KBM-7 (cell line): ENCODE measurements at places on chromosomes 1 and 21.
A peak's percentile ranks its signal among the peaks of the same experiment; 100 is the strongest.

GRCh38 chr1:245216366-245217115 lies 61.8 kb downstream of the KIF26B start:
- DNase-seq: no peak

DNA sequence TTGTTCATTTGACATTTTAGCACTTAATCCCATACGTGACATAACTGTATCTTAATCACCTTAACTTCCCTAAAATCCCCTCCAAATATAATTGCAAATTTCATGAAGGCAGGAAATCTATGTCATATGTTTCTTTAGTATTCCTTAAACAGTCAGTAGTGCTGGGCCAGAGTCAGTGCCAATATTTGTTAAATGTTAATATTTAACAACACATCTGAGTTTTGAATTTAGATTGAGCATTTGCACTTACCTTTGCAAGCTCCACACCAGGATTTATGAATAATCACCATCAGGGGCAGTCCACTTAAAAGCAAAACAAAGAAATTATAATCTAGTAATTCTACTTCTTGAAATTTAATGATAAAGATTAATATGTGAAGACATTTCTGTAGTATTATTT lies 5.3 kb downstream of the KTI12 start:
- DNase-seq: peak; percentile 61

DNA sequence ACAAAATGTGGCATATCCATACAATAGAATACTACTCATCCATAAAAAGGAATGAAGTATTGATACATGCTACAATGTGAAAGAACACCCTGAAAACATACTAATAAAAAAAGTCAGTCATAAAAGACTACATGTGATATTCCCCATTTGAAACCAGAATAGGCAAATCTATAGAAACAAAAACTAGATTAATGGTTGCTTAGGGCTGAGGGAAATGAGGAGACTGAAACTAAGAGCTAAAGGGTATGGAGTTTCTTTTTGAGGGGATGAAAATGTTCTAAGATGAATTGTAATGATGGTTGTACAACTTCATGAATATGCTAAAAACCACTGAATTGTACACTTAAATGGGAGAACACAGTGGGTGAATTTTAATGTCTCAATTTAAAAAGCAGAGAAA lies 50.9 kb downstream of the ACBD6 start:
- no peak for DNase-seq

- DNase-seq: no peak
These were observed 869.8 kb upstream of the B3GALT2 start for GRCh38 chr1:194056169-194056568.

- no peak for DNase-seq
These were observed 10.0 kb downstream of the MAP3K6 start for GRCh38 chr1:27356619-27357280.

DNA sequence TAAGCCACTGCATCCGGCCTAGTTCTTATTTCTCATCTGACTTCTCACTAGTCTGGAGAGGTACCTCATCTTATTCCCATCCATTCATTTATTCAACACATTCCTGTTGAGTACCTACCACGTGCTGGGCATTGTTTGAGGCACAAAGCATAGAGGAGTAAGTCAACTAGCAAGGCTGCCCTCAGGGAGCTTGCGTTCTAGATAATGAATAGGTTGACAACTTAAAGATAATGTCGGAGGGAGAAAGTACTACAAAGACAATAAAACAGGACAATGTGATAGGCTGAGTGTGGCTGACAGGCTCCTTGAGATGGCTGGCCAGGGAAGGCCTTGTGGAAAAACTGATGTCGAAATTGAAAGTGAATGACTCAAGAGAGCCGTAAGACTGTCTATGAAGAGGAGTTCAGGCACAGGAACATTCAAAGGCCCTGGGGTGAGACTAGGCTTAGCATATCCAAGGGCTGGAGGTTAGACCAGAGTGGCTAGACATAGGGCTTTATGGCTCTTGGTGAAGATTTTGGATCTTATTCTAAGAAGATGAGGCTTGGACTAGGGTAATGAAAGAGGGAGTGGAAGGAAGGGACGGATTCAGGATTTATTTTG lies 18.3 kb downstream of the SPATA21 start:
- DNase-seq: no peak

- no peak for DNase-seq
These were observed 44.7 kb downstream of the PTGFRN start for GRCh38 chr1:116954440-116954839.

DNA sequence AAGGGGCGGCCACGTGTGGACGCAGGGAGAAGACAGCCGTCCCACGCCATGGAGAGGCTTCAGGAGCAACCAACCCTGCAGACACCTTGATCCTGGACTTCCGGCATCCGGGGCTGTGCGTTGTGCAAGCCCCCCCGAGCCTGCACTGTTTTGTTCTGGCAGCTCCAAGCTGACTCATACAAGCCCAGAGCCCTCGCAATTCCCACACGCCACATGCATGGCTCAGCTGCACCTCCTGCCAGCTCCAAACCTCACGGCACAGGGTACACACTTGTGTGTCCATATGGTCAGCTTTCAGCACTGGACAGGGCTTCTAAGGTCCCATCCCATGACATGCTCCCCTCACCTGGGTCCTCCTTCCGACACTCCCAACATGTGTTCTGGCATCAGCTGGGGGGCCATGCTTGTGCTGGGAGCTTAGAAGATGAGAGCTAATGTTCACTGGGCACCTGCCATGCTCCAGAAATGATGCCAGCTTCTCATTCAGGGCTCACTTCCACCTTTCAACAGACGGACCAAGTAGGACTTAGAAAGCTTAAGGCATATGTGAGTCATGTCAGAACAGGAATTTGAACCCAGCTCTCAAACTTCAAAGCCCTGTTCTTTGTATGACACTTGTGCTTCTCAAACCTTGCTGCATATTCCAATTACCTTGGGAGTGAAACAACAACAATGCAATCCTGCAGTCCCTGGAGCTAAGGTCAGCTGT lies 137.3 kb downstream of the PGBD5 start:
- DNase-seq: no peak

DNA sequence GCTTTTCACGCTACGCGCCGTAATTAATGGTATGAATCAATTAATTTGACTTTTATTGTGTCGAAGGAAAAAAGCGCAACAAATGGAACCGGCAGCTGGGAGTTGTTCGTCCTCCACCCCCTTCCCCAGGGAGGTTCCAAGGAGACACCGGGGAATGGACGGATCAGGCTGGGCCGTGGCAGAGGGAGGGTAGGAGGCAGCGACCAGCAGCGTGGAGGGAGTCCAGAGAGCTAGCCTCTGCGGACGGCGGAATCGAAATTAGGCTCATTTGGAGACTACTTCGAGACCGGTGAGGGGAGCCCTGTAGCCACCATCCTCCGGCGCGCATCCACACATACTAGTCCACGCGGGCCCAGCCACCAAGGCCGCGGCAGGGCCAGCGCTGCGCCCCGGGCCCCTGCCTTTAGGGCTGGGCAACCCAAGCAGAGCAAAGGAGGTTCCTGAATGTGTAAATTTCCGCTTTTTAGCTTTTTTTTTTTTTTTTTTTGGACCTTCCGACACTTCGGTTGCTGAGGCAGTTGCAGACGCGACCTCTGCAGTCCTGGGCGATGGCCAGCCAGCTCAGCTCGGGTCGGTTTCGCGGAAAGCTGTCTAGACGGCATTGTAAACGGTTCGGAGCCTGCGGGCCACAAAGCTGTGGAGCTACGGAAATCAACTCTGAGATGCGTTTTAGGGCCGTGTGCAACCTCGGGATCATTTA lies 2.2 kb upstream of the FOXD3 start:
- no peak for DNase-seq

GRCh38 chr1:38829368-38829767 lies 30.2 kb downstream of the RRAGC start:
- DNase-seq: no peak

DNA sequence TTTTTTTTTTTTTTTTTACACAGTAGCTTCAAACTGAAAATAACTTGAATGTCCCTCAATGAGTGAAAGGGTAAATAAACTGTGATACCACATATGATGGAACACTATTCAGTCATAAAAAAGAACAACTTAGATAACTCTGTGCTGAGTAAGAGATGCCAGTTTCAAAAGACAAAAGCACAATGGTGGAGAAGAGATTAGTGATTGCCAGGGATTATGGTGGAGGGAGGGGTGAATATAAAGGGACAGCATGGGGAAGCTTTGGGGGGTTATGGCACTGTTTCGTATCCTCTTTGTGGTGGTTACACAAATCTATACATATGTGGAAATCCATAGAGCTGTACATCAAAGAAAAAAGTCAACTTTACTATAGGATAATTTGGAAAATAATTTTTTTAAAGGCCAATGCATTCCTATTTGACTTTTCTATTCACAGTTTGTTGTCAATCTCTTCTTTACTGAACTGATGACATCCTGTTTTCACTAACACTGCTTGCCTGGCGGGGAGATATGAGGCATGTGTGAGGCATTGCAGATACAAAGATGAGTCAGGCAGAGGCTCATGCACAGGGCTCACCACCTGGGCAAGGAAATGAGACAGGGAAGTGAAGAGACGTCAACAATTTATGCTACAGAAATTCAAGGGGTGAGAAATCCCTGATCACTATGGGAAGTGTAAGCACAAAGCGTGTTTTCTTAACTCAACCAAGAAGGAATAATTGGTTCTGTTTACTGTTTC lies 302.7 kb downstream of the DUSP10 start:
- DNase-seq: no peak

GRCh38 chr21:15141261-15141970 lies 76.6 kb upstream of the NRIP1 start:
- peak; percentile 35 for DNase-seq

DNA sequence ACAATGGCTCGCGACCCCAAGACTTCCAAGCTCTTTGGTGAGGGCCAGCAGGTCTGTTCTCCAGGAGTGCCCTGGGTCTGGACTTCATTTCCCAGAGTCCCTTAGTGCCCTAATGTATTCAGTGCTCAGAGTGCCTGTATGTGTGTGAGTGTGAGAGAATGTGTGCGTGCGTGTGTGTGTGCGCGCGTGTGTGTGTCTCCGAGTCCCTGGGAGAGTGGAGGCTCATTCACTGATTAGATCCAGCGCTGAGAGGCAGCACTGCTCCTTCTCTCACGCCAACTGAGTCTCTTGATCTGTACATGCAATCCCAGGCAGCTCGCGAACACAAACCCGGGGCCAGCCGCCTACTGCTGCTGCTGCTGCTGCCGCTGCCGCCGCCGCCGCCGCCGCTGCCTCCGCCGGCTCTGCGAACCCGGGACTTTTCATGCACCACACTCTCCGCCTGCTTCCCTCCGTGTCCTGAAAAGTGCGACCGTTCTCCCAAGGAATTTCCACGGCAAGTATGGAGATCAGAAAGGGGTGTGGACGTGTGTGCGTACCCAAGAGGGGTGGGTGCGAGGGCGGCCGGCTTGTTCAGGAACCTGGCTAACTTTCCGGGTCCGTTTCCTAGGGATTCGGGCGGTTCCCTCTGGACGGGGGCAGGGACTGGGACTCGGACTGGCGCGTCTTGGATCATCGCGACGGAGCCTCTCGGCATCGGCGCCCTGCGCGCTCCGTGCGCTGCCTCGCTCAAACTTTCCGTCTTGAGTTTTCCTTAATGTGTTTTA lies at the start of gene RNF220:
RNF220 (plus strand) TSS at position 225 of the 767 bp plus-strand sequence.
- DNase-seq: peak; percentile 86

GRCh38 chr1:66364578-66365391 lies 169.2 kb upstream of the SGIP1 start:
- no peak for DNase-seq

- no peak for DNase-seq
These were observed 34.5 kb downstream of the MAN1C1 start for GRCh38 chr1:25651036-25651640.

GRCh38 chr1:201348211-201348566 lies 29.3 kb downstream of the TNNT2 start:
- DNase-seq: peak; percentile 25

DNA sequence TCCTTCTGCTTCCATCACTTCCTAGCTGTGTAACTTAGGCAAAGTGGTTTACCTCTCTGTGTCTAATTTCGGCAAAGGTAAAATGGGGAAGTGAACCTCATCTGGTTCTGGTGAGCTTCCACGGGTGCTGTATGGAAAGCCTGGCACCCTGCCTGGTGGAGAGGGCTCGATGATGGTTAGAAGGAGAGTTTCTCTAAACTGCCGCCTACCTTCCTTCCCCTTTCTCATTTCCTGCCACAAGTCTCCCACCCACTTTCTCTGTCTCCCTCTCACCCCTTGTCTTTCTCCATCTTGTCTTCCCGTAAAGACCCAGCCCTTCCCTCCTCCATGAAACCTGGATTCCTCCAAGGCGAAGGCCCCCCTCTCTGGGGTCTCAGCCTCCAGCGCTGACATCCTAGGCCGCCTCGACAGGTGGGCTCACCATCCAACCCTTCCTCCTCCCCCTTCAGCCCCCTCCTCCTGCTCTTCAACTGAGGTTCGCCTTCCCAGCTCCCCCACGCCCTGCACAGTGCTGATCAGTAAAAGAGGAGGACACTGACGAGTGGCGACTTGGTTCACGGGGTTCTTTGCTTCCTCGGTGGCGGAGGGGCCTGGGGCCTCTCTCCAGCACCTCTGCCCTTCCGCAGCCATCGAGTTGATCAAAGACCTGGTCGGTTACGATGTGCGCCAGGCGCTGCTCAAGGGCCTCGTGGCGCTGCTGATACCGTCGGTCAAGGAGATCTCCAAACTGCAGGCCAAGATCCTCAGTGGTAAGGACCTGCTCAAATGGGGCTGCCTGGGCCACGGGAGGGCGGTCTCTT lies 7.3 kb downstream of the RNU5D-1 start:
- DNase-seq: peak; percentile 98

- no peak for DNase-seq
These were observed 23.0 kb upstream of the POU2F1 start for GRCh38 chr1:167197692-167198091.

GRCh38 chr1:199574950-199575349 lies 452.6 kb upstream of the NR5A2 start:
- DNase-seq: no peak

DNA sequence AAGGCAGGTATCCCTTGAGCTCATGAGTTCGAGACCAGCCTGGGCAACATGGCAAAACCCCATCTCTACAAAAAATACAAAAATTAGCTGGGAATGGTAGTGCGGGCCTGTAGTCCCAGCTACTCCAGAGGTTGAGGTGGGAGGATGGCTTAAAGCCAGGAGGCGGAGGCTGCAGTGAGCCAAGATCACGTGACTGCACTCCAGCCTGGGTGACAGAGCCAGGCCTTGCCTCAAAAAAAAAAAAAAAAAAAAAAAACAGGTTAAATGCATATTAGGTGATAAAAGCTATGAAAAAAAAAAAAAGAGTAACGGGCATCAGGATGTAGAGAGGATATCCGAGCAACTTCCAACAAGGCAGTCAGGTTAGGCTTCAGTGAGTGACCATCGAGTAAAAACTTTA lies 2.8 kb upstream of the SRRM1 start:
- no peak for DNase-seq

- DNase-seq: peak; percentile 18
These were observed 113.5 kb upstream of the ZNF678 start for GRCh38 chr1:227449741-227450441.

DNA sequence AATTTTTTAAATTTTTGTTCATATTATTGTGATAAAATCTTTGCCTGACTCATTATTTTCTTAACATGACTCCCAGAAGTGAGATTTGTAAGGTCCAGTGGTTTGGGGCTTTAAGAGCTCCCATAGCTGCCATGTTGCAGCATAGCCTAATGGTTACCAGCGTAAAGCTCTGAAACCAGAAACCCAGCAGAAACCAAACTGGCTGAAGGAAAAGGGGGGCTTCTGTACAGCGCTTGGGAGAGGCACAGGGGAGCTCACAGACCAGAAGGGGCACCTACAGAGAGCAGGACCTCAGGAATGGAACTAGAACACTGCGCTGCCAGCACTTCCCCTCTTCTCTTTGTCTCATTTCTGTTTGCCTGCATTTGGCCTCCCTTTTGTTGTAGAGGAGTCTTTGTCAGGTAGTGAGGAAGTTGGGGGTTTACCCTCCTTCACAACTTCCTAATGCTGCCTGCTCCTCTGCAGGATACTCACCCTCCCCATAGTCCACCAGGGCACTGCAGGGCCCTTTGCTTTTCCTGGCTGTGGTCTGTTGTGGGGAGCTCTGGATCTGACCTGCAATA lies 2.6 kb upstream of the PYCR2 start:
- DNase-seq: peak; percentile 70

- DNase-seq: no peak
These were observed 183.2 kb downstream of the GRIK3 start for GRCh38 chr1:36851087-36851486.
